ENCODE measurements at places on chromosomes 13 and 19. TPM values are rescaled to one million over a fixed set of nuclear protein-coding genes. Genes with fewer than 3 reads are reported as not detected.

The IGSF23 gene
- total RNA-seq, result not detected

The BRME1 gene
- total RNA-seq, result 0.48 TPM

DNA sequence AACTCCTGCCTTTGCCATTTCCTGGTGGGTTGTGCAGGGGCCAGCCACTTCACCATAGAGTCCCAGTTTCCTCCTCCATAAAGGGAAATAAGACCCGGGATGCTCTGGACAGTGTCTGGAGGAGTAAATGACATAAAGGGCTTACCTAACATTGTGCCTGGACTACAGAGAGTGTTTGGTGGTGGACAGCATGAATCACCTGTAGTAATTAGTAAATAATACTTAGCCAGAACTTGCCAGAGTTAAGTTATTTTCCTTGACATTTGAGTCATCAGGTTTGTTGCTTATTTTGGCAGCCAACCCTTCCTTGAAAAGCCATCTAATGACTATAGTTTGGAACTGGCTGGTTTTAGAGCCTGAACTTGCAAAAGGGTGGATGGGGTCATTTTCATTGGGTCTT is 159.2 kb downstream of the SLC7A1 start:
- DNase-seq, result peak; percentile 88

- no peak for DNase-seq
These were observed 5.1 kb upstream of the TGFBR3L start for GRCh38 chr19:7909471-7910067.

The ZNF222 gene
- total RNA-seq, result 7.2 TPM

- DNase-seq, result peak; percentile 74
These were observed at the start of gene MAST3 for GRCh38 chr19:18097217-18097992. MAST3 (plus strand) TSS chr19:18097778; CDS start chr19:18097793, 15 bp downstream.

DNA sequence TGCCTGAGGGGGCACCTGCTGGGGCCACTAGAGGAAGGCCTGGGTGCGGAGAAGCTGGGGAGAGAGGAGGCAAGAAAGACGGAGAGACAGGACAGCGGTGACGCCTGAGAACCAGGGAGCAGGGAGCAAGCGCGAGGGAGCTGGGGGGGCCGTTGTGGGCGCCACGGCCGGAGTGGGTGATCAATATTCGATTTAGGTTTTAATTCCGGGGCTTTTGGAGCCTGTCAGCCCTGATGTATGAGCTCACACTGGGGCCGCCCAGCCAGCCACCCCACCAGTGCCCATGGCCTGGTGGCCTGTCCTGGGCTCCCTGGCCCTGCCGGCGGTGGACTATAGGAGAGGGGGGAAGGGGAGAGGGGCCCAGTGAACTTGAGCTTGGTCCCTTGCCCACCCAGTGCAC is 8.7 kb upstream of the ERFL start:
- DNase-seq, result no peak

The MAB21L1 gene
- 0.88 TPM for total RNA-seq

DNA sequence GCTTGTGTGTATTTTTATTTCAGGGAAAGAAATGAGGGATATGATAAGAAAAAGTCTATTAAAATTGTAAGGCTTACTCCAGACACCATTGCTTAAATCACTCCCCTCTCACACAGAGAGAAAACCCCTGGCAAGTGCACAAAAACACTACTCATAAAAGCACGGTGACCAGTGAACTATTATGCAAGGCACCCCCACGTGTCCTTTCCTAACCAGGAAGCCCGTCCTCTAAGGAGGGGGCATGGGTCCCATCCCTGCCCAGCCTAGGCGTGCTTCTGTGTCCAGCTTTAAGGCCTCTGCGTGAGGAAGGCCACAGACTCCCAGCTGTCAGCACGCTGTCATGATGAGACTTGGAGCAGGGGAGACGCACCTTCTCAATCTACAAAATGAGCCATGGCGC is 83.5 kb downstream of the SLC7A1 start:
- peak; percentile 28 for DNase-seq

- no peak for DNase-seq
These were observed 30.1 kb upstream of the DCUN1D2 start for GRCh38 chr13:113520571-113520970.

Data from A172 (cell line).